Kidney capillary endothelial cell (primary cell): ENCODE measurements at places on chromosomes 5 and 9.
A peak's percentile ranks its signal among the peaks of the same experiment; 100 is the strongest.

DNA sequence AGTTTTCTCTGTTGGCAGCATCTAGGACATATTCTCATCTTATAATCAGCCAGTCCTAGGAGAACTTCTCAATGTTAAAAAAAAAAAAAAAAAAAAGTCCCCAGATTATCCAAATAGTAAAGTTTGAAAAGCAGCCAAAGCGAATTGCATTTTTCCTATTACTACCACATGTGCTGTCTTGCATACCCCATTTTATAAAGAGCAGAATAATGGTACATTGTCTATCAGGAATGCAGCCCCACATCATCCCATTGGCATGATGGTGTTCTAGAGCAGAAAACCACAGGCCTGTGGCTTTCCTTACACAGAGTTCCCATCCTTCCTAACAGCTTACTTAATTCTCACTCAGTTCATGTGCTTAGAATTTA, 381.6 kb downstream of the TMEM38B start:
- DNase-seq, result no peak

DNA sequence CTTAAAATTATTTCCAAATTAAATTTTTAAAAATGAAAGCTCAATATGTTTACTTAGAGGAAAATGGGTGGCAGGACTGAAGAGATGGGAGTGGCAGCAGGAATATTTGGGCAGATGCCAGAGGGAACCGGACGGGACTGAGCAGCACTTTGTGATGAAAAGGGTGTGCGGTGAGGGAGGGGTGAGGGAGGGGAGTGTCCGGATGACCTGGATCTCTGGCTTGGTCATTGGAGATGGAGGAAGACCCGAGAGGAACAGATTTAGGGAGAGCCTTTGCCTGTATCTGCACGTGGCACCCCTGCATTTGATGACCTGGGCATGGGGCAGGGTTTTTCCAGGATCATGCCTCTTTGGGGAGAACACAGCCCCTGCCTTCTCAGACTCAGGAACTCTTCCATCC, 201.1 kb upstream of the MVB12B start:
- DNase-seq, result no peak

- no peak for DNase-seq
Observed at GRCh38 chr5:113245427-113246225, 189.2 kb downstream of the TSSK1B start.

DNA sequence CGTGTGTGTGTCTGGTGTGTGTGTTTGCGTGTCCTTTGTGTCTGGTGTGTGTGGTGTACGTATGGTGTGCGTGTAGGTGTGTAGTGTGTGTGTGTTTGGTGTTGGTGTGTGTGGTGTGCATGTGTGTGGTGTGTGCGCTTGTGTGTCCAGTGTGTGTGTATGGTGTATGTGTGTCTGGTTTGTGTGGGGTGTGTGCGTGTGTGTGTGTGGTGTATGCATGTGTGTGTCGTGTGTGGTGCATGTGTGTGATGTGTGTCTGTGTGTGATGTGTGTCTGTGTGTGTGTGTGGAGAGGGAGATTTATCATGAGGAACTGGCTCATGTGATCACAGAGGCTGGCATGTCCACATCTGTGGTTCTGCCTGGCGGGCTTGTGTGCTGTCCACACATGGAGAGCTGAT, 71.7 kb downstream of the CACNA1B start:
- no peak for DNase-seq

GRCh38 chr5:16000056-16000455, 179.5 kb downstream of the MARCHF11 start:
- no peak for DNase-seq

DNA sequence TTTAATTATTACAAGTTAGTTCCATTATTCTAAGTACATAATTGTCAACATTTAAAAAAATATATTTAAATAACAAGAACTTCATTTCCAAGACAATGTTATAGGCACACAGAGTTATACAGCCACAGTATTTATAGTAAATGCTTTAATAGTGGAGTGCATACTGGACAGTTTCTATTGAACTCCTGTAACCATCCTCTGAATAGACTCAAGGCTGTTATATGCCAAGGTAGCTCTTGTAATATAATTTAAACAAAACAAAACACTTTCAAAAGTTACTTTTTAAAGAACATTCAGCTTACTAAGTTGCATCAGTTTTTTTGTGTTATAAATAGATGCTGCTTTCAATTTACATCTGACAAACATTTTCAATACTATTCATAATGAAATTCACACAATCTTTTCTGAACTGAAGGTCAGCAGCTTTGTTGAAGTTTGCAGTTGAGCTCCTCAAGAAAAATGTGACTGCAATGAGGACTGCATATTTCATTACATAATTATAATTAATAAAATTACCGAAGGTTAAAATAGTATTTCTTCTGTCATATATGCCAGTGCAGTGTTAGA, 549.9 kb upstream of the CYLC2 start:
- DNase-seq, result no peak

GRCh38 chr5:92560698-92561401, 1020.2 kb downstream of the NR2F1-AS1 start:
- DNase-seq, result no peak

DNA sequence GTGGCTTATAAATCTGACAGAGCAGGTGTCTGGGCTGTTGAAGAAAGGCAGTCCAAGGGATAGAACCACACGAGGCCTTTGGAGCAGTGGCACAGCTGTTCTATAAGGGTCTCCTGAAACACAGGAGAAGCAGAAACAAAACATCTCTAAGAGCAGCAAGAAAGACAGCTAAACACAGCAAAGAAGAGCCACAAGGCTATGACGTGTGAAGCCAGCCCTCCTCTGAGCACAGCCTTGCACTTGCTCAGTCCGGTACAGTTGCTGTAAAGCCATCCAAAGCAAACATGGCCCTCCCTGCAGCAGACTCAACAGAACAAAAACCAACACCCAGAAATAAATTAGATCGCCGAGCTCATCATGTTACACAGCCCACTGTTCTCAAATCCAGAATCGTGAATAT, 2.6 kb upstream of the GZMK start:
- DNase-seq, result no peak

GRCh38 chr9:80061940-80062339, 490.2 kb downstream of the TLE4 start:
- no peak for DNase-seq

DNA sequence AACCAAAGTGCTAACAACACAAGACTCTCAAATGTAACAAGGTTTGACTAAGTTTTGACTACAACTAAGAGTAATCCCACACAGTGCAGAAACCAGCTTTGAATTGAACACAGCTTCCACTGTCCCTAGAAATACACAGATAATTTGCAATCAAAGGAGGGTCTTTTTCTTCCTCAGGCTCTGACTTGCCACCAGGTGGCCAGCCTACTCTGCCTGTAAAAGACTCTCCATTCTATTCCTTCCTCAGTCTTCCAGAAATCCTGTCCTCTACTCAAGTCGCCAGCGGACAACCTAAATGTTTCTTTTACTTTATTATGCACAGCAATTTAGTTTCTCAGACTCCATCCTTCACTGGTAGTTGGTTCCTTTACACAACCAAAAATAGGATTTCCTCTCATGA, 32.2 kb upstream of the MCTP1 start:
- no peak for DNase-seq

- no peak for DNase-seq
Observed at GRCh38 chr5:66674802-66675201, 78.6 kb downstream of the MAST4 start.

DNA sequence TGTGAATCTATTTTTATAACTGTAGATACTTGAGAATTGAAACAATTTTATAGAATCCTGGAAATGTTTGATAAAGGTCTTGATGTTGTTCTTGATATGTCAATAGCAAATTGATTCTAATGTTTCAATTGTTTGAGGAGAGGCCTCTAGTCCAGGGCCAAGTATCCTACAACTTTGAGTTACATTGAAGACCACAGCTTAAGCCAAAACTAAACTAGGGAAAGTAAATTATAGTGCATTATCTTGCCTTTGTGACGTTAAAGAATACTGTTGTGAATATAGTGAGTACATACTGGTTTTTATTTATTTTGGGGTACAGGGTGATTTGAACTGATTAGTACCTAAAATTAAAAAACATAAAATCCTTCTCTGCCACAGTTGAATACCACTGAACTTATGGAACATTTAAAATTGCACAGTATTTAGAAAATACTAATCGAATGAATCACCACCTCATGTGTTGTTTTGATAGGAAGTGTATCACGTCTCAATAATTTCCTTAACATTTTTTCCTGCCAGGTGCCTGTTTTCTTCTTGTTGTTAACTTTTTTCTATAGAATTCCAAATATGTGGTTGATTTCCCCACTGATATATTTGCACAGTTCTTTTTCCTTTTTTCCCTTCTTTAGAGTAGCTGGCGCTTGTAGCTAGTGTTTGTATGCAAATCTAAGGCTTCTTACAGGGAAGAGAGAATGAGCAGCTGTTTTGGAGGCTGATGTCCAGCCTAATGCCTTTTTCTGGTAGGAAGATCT, 12.5 kb downstream of the ARHGEF28 start:
- peak; percentile 96 for DNase-seq

GRCh38 chr5:145028626-145029025, 806.5 kb downstream of the PRELID2 start:
- no peak for DNase-seq

- DNase-seq, result no peak
Observed at GRCh38 chr5:85647349-85648127, 970.2 kb upstream of the COX7C start.

DNA sequence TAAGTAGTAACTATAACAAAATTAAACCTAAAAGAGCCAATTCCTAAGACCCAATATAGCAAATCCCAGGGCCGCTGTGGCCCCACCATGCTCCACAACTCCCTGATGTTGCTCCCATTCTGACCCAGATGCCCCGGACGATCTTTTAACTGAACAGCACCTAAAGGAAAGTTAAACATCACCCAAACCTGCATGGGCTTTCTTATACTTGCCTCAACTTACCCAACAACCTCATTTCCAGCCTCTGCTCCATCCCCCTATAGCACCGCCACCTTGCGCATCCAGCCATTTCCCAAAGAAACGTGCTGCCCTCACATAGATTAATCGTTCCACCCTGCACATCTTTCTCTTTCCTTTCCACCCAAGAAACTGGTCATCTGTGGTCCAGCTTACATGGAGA, 54.6 kb downstream of the ZNF354C start:
- DNase-seq, result no peak

- no peak for DNase-seq
Observed at GRCh38 chr9:6681957-6682501, 36.5 kb upstream of the GLDC start.

GRCh38 chr5:127275641-127276193, 14.9 kb upstream of the MEGF10 start:
- DNase-seq, result no peak
